ENCODE measurements at places on chromosomes 2 and 18.

GRCh38 chr2:20365249-20365817, 14.7 kb upstream of the PUM2 start:
- DNase-seq: no peak

DNA sequence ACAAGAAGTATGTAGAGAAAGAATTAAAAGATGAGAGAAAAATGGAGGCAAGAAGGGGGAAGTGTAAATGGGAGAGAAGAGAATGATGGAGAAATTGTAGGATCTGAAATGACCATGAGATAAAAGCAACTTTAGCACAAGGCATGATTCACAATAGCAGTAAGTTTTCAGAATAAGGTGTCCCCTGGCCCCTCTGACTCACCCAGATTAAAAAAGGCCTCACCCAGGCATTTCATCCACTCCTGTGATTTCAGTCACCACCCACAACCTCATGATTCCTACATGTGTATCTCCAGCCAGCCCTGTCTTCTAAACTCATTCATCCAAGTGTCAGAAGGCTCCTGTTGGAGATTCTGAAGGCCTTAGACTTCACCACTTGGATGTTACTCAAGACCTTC, 56.6 kb downstream of the SP100 start:
- no peak for DNase-seq

DNA sequence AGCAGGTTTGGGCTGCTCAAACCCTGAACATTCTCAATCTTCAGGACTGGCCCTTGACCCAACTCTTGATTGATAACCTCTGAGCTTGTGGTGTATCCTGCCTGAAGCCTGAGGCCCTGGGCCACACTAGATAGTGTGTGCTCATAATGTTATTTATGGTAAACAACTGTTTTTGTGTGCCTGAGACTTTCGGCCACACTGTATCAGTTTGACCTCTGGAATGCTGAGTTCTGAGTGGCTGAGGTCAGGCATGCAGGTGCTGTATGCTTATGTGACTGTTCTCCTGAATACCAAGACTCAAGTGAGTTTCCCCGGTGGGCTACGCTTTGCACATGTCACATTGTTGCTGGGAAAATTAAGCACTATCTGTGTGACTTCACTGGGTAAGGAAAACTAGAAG, 82.2 kb upstream of the RMP24 start:
- no peak for DNase-seq

- peak; percentile 2 for DNase-seq
Observed at GRCh38 chr18:69636529-69637301, 236.0 kb downstream of the DOK6 start.

GRCh38 chr2:12120281-12121150, 374.1 kb downstream of the LPIN1 start:
- DNase-seq: no peak

DNA sequence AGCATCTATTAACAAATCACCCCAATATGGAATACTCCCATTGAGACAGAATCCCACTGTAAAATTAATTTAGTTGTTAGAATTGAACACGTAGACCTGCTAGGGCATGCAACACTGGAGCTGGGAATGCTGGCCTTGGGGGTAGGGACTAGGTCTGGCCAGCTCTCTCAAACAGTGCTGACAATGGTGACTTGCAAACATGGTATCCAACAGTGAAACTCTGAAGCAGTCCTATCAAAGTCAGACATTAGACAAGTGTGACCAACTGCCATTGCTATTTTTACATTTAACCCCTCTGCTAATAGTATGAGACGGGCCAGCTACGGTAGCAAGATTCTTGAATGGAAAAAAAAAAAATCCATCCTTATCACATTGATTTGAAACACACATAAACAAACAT, 7.2 kb downstream of the E2F6 start:
- DNase-seq: no peak

DNA sequence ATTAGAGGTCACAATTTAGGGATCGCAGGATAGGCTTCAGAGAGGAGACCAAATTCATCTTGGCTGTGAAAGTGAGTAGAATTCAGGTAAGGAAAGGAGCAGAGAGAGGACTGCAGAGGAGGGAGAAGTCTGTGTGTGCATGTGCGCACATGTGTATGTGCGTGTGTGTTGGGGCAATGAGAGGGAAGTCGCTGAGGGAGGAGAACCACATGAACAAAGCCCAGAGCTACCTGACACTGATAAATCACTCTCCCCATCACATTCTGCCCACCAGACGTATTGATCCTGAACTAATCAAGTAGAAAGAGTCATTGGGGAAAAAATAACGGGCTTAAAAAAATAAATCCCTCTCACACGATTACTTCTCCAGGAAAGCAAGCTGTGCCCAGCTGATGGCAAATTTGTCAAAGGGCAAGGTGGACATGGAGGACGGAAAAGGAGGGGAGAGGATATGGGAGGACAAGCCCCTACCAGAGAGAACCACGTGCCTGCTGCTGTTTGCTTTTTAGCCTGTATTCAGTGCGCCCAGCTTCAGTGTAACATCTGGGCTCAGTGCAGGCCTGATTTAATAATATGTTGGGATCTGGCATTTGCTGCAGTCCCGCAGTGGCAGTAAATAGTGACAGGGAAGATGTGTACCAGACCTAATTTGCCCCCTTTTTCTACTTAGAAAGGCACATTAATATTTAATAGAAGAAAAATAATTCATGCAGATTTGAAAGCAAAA, 307.5 kb downstream of the C1D start:
- DNase-seq: no peak

GRCh38 chr18:2981212-2981728, 31.7 kb downstream of the LPIN2 start:
- no peak for DNase-seq

GRCh38 chr2:100039291-100039980, 103.0 kb downstream of the AFF3 start:
- DNase-seq: no peak

DNA sequence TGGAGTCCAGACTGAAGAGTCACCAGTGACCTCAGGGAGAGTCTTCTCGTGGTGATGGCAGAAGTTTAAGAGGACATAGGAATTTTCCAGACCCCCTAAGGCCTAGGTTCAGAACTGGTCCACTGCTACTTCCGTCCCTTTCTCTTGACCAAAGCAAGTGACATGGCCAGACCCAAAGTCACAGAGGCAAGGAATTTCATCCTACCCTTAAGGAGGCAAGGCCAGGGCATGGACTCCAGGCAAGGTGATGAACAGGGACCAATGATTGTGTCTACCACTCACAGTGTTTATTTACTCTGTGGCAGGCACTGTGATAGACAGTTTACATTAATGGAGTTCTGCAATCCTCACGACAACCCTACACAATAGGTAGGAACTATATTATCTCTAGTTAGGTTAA, 265.1 kb downstream of the GLI2 start:
- DNase-seq: no peak

- DNase-seq: no peak
Observed at GRCh38 chr18:44773640-44774155, 93.0 kb downstream of the SETBP1 start.

GRCh38 chr2:74577448-74577847, 22.9 kb downstream of the DOK1 start:
- DNase-seq: no peak

DNA sequence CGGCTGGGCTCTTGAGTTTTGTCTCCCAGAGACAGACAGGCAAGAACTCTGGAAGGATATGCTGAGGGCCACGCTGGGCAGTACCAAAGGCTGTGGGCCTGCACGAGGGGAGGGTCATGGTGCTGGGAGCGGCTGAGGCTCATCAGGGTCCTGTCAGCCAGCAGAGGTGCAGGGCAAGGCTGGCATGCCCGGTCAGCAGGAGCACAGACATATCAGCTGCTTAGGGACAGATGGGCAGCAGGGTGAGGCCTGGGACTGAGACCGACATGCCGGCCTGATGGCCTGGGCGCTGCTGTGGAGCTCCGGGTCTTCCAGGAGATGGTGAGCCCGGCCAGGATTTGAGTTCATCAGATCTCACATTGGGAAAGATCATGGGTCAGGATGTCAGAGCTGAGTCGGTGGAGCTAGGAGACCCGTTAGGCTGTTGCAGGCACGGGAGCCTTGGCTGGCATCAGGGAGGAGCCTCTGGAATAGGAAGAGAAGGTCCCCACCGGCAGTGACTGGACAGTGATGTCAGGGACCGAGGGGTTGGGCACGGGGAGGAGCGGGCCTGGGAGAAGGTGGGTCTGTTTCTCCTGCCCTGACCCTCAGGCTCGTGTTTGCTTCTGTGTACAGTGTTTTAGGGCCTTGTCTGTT, 18.8 kb downstream of the CNDP2 start:
- DNase-seq: no peak

DNA sequence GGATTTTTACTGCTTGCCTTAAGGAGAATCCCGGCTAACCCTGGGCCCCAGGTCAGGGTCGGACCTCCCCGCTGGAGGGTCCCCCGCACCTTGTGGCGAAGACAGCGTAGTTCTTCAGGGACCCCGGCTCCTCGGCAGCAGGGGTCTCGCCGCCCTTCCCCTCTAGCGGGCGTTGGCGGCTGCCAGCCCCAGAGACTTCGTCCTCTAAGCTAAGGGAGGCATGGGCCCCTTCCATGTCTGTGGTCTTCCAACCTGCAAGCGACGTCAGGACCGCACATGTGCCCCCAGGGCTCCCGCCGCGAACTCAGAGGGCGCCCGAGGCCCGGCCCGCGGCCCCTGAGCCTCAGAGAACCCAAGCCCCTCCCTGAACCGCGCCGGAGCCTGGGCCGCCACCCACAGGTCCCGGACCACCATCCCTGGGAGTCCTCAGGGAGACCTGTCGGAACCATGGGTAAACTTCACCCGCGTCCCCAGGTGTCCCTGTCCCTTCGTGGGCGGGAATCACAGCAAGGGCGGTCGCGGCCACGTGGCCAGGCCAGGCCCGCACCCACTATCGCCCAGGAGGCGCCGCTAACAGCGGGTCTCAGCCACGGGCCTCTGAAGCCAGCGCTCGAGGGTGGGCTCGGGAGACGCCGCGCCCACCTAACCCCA, 562 bp downstream of the ANKMY1 start:
- no peak for DNase-seq

DNA sequence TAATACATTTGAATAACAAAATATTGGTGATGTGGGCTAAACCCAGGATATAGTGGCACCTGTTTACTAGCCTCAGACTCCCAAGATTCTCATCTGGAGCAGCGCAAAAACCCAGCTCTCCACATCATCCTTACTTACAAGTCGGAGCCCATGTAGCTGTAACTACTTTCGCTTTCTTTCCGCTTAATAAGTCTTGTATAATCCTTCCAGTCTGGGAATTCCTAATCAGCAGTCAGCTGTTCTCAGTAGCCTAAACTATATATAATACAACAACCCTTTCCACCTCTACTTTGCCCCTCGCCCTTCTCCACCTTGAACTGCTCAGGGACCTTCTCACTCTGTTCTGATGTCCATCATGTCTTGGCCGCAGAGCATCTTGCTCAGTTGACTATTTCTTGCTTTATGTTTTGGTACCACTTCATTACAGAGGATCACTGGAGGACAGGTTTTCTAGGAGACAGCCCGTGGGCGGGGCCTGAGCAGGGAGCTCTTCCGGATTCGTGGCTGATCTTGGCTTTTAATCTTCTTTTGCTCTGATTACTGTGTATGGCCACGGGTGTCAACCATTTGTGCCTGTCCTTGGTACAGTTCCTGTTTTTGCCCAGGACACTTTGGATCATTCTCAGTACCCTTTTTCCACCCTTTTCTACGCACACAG, 119.9 kb upstream of the SERTAD2 start:
- DNase-seq: no peak

DNA sequence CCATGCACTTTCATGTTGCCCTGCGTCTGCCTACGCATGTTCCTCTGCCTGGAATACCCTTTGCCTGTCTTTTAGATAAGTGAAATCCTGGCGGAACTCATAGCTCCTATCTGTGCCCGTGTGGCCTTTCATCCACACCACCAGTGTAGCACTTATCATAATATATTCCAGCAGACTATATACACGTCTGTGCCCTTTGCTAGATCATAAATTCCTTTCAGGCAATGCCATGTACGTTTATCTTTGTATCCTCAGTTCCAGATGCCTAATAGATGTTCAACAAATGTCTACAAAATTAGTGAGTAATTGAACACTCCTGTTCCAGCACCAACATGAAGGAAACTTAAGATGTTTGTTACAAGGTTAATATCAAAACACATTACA, 106.9 kb downstream of the COLEC12 start:
- DNase-seq: no peak

DNA sequence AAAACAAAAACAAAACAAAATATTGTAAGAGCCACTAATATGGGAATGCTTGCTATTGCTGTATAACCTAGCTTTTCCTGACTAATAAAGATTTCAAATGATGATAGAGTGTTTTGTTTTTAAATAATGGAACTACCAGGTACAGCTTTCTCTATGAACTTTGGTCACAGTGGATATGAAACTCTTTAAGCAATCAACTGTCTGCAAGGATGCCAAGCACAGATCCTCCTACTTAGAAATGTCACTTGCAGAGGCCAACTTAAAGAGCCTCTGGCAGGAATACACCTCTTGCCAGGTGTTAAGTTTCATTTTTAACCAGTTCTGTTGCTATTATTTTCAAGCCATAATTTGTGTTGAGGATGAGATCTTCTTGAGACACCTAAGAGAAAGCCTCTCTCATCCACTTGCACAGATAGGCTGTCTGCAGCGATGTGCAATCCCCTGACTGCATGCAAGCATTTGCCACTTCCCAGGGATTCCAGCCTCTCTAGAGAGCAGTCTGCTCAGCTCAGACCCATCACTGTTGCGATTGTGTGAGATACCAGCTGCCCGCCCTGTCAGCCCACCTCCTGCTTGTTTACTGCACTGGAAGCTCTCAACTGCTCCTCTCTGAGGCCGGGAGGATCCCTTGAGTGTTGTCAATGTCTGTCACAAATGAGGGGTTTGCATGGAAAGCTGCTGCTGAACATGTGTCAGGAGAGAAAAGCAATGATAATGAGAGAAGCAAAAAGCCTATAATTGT, 86.1 kb upstream of the SCG2 start:
- no peak for DNase-seq

GRCh38 chr2:173741759-173742158, 223.4 kb downstream of the SP3 start:
- DNase-seq: no peak

DNA sequence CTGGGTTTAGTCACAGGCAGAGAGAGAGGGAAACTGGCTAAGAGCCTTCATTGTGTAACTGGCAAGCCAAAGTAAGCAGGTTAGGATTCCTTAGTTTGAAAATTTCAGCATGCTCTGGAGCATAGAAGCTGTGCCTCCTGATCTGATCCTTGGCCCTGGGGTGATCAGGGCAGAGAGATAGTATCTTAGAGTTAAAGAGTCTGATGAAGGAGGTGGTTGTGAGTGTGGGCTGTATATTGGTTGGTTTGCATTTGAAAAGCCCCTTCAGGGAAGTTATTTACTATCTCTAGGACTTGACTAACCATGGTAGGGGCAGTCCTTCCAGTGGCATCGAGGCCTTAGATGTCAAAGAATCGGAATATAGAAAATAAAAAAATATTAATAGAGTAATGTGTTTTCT, 230.1 kb downstream of the CD226 start:
- DNase-seq: no peak

- no peak for DNase-seq
Observed at GRCh38 chr2:11898576-11898975, 152.1 kb downstream of the LPIN1 start.

All from stimulated activated CD4-positive, alpha-beta T cell treated with anti-CD3 and anti-CD28 coated beads, Interleukin-12 subunit alpha, Interleukin-12 subunit beta, amount 100 ng/mL, for 24 hours (primary cell).